A549 (cell line): ENCODE measurements at places on chromosomes 11 and 22.

DNA sequence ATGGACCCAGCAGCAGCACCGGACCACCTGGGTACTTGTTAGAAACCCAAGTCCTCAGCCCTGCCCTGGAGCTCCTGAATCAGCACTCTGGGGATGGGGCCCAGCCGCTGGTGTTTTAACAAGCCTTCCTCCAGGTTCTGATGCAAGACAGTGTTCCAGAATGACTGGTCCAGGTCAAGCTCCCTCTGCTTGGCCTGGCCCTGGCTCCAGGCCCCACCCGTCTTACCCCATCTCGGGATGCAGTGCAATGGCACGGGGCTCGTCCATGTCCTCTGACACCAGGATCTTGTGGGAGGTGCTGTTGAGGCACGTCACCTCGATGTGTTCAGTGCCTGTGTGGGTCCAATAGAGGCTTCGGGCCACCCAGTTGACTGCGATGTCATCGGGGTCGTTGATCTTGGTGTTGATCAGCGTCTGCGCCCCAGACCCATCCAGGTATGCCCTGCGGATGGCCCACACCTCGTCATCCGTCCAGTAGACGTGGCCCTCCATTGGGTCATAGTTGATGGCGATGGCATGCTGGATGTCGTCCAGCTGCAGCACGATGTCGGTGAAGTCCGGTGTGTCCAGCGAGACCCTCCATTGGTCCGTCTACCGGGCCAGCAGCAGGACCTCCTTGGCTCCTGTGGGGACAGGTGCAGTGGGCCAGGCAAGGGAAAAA, 140.3 kb downstream of the CRYBB2 start:
- no peak for DNase-seq

DNA sequence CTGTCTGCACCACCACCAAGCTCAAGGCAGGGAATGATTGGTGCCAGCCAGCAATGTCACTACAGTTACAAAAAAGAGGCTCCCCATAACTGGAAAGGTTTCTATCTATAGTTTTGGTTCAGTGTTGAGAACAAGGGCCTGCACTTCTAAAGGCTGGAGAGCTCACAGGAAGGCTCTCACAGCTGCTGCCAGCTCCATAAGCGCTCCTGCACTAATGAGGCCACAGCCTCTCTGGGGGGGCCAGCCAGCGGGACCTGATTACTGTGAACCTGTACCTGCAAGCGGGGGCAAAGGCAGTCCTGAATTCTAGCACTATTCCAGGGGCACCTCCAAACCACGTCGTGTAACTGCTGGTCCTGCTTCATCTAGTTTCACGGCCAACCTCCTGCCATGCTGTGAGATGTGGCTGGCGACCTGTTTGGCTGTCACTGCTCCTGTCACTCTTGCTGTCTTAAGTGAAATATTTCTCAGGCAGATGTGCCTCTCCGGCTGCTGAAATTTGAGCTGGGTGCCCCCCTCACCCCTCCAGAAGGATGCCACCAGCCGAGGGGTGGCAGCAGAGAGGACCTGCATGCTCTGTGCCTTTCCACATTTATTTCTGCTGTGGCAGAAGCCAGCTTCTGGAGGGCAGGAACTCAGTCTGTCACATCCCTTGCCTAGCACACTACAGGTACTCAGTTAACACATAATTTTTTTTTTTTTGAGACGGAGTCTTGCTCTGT, 53.3 kb upstream of the ARFGAP3 start:
- no peak for DNase-seq

DNA sequence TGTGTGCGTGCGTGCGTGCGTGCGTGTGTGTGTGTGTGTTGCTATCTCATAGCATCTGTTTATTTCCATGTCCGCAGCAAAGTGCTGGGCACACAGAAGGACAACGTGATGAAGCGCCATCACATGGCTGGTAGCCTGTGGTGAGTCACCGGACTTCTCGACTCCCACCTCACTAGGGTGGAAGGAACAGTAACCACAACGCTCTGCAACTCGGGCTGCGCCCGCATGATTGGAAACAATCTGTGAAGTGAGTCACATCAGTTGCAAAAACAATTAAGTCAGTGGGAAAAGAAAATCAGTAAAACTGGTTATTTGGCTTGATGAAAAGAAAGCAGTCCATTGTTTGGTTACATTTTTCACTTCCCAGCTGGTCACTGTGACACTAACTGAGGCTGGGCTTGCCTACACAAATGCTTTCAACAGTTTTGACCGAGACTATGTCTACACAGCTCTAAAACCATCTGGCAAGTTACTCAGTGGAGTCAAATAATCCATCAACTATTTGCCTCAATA, 437.3 kb upstream of the CADM1 start:
- no peak for DNase-seq

- peak; percentile 94 for DNase-seq
Measured at GRCh38 chr11:44861849-44862557, 88.7 kb downstream of the TP53I11 start.

DNA sequence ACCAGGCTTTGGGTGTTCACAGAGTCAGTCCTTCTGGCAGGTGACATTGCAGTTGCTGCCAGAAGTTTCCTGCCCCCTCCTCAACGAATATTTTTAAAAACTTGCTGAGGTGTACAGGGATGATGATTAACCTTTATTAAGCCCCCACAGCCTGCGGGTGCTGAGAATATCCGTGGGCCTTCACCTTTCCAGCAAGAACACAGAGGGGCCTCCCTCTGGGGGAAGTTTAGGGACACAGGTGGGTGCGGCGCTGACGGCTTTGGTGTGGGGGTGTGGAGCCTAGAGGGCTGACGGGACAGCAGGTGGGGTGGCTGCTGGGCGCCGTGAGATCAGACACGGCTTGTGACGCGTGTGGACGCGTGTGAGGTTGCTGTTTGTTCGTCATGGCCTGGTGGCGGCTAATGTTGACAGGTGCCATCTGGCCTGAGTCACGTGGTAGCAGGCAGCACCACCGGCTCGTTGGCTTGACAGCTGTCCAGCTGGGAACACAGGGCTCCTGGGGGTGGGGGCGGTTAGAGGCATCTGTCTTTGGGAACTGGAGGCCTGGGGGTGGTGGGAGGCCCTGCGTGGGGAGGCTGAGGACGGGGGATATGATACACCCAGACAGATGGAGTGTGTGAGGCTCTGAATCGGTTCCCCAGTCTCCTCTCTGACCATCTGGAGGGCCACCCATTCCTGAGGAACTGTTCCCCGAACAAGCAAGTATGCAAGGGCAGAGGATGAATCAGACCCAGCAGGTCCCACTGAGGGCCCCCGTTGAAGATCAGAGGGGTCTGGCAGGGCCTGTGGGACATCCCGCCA, 12.5 kb upstream of the LRRC10B start:
- no peak for DNase-seq

GRCh38 chr11:30128269-30128932, 102.4 kb upstream of the FSHB start:
- peak; percentile 42 for DNase-seq

- DNase-seq, result peak; percentile 39
Measured at GRCh38 chr11:116109228-116109627, 605.0 kb upstream of the CADM1 start.
